ENCODE measurements at places on chromosomes 7 and 10.

DNA sequence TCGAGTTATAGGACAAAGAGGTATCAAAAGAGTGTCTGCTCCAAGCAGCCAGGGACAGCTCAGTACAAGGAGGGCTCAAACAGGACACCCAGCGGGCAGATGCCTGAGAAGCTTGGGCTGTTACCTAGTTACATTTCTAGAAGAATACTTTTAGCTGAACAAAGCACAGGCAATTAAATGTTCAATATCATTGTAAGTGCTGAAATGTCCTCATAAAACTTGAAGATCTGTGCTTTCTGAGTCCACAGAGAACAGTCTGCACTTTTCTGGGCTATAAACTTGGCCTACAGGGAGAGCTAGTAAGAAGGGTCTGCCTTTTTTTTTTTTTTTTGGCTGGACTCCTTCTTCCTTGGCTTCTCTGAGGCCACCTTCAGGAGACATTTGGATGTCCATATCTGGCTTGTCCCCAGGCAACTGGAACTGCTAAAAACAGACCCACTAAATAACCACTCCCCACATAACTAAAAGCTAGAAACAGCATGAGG, 123.2 kb downstream of the SLC16A9 start:
- no peak for DNase-seq

- no peak for DNase-seq
Observed at GRCh38 chr10:127407551-127407950, 141.6 kb upstream of the NPS start.

DNA sequence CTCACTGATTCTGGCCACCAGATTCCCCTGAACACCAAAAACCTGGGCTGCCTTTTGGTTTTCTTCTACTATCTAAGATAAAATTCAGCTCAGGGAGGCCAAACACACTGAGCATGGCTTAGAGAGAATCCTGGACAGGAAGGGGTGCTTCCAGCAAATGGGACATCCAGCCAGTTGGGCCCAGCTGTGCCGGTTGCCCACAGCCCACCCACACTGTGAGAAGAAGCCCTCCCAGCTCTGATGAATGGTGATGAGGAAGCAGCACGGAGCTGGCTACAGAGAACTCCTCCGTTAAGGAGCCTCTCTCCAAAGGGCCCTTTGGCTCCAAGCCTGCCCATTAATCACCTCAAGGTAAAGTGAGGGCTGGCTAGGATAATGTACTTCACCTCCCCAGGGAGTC, 15.9 kb downstream of the LRRC18 start:
- no peak for DNase-seq

- DNase-seq: no peak
Observed at GRCh38 chr7:50735333-50735732, 47.4 kb downstream of the GRB10 start.

GRCh38 chr10:12633776-12634620, 284.7 kb downstream of the CAMK1D start:
- no peak for DNase-seq

DNA sequence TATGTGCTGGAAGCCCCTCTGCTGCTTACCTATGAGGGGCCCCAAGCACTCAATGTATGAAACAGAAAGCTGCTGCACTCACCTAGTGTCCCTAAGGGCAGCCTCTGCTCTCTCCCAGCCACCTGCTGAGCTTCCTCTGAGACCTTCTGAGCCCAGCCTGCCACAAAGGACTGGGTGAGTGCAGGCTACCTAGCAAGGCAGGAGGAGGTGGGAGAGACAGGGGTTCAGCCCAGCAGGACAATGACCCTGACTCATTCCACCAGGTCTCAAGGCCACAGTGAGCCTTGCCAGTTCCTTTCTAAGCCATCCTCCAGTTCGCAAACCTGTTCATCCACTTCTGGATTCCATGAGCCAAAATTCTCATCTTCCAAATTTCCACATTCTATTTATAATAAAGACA, 16.3 kb downstream of the VOPP1 start:
- no peak for DNase-seq

DNA sequence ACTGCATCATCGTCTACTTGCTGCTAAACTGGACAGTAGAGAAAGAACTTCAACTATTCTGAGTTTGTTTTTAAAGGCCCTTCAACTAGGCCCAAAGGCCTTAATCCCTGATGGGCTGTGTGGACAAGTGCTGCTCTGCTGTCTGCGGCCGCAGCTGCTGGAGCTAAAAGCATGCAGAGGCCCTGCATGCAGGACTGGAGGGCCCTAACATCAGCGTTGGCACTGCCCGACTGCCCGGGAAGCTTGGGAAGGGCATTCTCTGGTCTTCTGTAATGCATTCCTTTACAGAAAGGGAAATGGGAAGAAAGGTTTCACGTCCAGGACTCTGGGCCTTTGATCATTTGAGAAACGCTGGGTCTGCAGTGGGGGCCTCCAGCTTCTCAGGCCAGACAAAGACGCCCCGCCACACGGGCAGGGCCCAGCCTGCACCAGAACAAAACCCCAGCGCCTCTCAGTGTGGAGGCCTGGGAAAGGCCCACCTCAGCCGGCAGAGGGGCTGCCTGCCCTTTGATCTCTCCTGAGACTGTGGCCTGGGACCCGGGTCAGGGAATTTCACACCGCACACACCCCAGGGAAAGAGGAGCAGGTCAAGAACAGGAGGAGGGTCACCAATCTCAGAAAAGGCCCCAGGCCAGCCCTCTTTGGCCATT, 229.3 kb downstream of the DNAJB6 start:
- no peak for DNase-seq

- no peak for DNase-seq
Observed at GRCh38 chr10:10489076-10489475, 528.6 kb upstream of the CELF2 start.

- DNase-seq: no peak
Observed at GRCh38 chr10:79608505-79609375, 2.0 kb upstream of the SFTPA1 start.

GRCh38 chr7:41916450-41916927, 213.6 kb upstream of the INHBA start:
- peak; percentile 67 for DNase-seq

- DNase-seq: peak; percentile 75
Observed at GRCh38 chr10:77179015-77179695, 458.5 kb downstream of the KCNMA1 start.

DNA sequence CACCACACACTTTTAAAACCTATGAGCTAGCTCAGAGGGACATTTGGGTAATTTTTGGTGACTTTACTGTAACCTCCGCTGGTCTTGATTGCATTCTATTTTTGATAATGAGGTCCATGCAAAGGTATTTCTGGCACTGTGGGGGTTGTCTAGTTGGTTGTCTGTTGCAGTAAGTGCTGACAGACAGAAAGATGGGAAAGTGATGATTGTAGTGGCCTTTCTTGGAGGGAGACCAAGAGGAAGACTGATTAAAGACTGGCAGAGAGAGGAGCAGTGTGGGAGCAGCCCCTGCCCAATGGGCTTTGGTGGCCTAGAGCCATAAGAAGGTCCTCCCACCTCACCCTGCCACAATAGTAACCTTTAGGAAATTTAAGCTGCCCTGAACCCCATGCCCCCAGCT, 173.4 kb upstream of the CTBP2 start:
- DNase-seq: no peak

All from smooth muscle cell of the brain vasculature (primary cell).